Ascending aorta (tissue), 2 donors: ENCODE measurements at places on chromosomes 3 and 15. TPM values are rescaled to one million over a fixed set of nuclear protein-coding genes. Genes with fewer than 3 reads are reported as not detected.

C3orf22 gene
- total RNA-seq, result not detected

CCR9 gene
- not detected for total RNA-seq

KCNH8 gene
- total RNA-seq, result not detected

TPRG1 gene
- 6.4 TPM for total RNA-seq

ARNT2 gene
- 6.4 TPM for total RNA-seq

SIDT1 gene
- not detected for total RNA-seq

MTFMT gene
- total RNA-seq, result 54.7 TPM

TGM4 gene
- total RNA-seq, result not detected
